NCI-H2107 (cell line): ENCODE measurements at places on chromosomes 13 and 19.

GRCh38 chr19:2629491-2630351, 72.8 kb downstream of the GNG7 start:
- no peak for DNase-seq

DNA sequence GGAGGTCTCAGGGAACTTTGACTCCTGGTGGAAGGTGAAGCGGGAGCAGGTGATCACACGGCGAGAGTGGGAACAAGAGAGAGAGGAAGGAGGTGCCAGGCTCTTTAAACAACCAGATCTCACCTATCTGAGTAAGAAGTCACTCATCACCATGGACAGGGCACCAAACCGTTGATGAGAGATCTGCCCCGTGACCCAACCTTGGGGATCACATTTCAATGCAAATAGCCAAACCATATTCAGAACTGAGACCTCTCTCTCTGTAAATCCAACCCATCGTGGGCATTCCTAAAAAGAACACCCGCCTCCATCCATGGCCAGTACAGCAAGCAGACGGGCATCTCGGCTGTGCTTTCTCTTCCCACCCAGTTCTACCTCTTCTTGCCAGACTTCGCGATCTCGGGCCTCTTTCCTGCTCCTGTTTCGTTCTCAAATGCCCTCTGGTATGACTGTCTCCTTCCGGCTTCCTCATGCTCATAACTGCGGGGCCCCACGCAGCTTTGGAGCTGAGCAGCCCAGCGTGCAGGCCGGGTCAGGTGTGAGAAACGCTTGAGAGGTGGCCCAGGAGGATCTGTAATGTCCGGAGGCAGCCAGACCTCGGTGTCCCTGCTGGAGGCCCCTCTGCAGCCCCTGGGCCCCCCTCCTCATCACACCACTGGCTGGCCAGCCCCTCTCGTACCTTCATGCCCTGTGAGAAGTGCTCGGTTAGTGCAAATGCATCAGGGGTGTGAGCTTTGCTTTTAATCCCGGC, 97.0 kb upstream of the GPR183 start:
- no peak for DNase-seq

DNA sequence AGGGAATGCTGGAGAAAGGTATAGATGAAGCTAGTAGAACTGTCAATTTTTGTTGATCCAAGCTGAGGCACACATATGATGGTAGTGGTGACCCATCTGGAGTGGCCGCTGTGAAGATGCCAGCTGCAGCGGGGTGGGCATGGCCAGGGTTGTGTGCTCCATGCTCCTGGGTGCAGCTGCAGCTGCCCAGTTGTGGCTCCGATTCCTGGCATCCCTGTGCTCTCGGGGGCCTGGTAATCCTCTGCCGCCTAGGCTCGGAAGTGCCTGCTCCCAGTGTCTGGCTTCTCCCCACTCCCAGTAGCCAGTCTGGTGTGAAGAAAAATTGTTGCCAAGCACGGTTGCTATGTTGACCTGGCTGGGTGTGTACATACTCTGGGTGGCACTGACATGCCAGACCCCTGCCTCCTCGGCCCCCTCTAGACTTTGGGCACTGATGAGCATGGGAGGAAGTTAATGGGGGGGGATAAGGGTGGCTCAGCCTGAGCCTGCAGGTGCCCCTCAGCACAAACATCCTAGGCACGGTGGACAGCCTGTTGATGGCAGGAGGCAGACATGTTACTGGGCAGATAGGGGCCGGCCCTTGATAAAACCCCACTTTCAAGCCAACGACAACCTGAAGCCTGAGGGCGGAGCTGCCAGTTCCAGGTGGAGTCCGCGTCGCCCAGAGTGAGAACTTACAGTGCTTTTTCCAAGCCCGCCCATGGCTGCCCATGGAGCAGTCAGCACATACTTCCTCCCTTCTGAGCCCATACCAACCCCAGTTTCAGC, 1400.7 kb downstream of the PCDH9 start:
- DNase-seq = no peak

DNA sequence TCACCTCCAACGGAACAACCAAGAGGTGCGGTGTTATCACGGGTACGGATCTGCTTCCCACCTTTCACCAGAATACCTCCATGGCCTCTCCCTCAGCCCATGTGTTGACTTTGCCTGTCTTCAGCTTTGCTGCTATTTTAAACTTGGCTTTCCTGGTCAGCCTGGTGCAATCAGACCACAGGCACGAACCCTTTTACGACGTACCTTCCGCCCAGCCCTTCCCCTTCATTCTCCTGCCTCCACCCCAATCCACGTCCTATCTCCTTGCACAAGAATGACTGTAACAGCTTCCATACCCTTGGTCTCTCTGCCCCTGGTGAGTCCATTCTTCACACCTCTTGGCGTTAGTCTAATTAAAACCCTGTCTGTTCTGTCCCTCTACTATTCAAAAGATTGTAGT, 431.7 kb downstream of the EFNB2 start:
- no peak for DNase-seq

- DNase-seq = no peak
These were observed 10.5 kb upstream of the GPC6 start for GRCh38 chr13:93216122-93216521.

GRCh38 chr19:29504454-29504853, 21.3 kb upstream of the VSTM2B start:
- DNase-seq = no peak

DNA sequence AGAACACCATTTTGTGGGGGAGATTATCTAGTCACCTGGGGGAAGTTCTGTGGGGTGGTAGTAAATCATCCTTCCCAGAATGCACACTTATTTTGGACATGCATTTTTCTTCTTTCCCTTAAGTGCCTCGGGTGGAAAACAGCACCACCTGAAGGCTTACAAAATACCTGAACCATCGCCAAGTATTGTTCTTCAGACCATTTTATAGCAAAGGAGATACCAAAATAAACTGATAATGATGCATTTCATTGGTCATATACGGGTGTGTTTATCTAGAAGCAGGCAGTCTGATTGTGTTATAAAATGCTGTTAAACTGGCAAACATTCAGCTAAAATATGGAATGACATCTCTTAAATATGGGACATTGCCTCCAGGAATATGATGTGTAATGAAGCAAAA, 1034.7 kb downstream of the SLITRK1 start:
- DNase-seq = no peak
